ENCODE measurements at places on chromosomes 5 and 9. TPM values are rescaled to one million over a fixed set of nuclear protein-coding genes. Genes with fewer than 3 reads are reported as not detected.

The PPP1R26 gene
- total RNA-seq = 41.0 TPM

The POU5F2 gene
- total RNA-seq = 0.13 TPM

The RNF183 gene
- total RNA-seq = 7.1 TPM

The C9orf50 gene
- not detected for total RNA-seq

The GGTA1 gene
- total RNA-seq = not detected

The C9orf153 gene
- total RNA-seq = 0.56 TPM

The GDF9 gene
- 0.05 TPM for total RNA-seq

The GRK6 gene
- total RNA-seq = 94.2 TPM

The GPBP1 gene
- total RNA-seq = 29.3 TPM

The SLC36A3 gene
- total RNA-seq = not detected
